ENCODE measurements at places on chromosomes 2 and 18. TPM values are rescaled to one million over a fixed set of nuclear protein-coding genes. Genes with fewer than 3 reads are reported as not detected.

GRCh38 chr18:9392726-9393125 is 58.2 kb downstream of the TWSG1 start:
- H3K27ac ChIP-seq = no peak overlapping the region
- DNase-seq = no peak
- H3K36me3 ChIP-seq = no peaks in the 10 kb centered on the region
- H3K27me3 ChIP-seq = no peaks in the 10 kb centered on the region

C2orf72 gene
- 1.1 TPM for total RNA-seq

MAP4K4 gene
- total RNA-seq = 133 TPM

- no peak for DNase-seq
- H3K36me3 ChIP-seq = no peaks in the 10 kb centered on the region
- no peak overlapping the region for H3K27ac ChIP-seq
- no peaks in the 10 kb centered on the region for H3K27me3 ChIP-seq
Observed at GRCh38 chr18:49844903-49845302, 31.6 kb upstream of the ACAA2 start.

GRCh38 chr2:78718024-78718423 is 307.5 kb upstream of the REG3G start:
- no peaks in the 10 kb centered on the region for H3K27me3 ChIP-seq
- H3K36me3 ChIP-seq = no peaks in the 10 kb centered on the region
- no peak for DNase-seq
- no peaks in the 10 kb centered on the region for H3K4me1 ChIP-seq
- H3K27ac ChIP-seq = no peak overlapping the region
- no peak overlapping the region for H3K4me3 ChIP-seq

All from H1 (cell line).